ENCODE measurements at places on chromosomes 7 and 10. TPM values are rescaled to one million over a fixed set of nuclear protein-coding genes. Genes with fewer than 3 reads are reported as not detected.

DNA sequence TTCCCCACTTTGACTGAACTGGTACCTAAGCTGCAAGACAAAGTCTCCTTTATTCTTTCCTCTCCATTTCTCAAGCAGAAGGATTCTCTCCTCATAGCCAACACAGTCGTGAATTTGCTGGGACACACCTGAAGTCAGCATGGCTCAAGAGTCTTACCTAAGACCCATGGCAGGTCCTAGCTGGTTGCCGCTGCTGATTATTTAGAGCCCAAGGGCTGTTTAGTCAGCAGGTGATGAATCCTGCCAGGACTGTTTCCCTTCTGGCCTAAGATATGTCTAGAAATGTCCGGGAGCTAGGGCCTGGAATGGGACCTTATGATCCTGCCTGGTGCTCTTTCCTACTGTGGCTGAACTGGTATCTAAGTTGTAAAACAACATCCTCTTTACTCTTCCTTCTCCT is 82.8 kb downstream of the AHCYL2 start:
- no peak for ATAC-seq

DNA sequence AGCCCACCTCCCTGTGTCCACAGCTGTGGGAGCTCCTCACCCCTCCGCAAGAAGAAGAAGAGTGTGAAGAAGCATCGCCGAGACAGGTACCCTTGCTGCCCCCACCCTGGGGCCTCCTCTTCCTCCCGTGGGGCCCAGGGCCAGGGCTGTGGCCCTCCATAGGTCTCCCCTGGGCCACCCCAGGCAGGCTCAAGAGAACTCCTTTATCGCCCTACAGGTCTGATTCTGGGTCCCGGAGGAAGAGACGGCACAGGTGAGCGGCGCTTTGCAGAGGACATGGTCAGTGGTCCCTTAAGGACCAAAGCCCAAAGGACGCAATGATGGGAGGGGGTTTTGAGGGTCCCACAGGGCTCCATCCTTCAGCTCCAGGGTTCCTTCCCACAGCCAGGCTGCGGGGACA is 41.1 kb upstream of the HSPB1 start:
- ATAC-seq, result no peak

DNA sequence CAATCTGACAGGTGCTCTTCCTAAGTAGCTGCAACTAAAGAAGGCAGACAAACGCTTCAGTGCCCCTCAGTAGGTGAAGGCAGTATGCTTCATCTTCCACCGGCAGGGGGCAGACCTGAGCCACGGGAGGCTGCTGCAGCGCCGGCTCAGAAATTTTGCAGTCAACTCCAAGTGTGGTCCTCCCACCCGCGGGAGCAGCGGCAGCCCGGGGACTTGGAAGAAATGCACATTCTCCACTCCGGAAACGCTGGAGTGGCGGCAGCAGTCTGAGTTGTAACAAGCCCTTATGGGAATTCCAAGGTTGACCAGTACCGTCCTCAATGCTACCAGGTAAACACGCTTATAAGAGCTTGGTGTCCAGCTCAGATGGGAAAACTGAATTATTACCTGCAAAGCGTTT is 3.4 kb downstream of the IGFBP3 start:
- no peak for ATAC-seq

DNA sequence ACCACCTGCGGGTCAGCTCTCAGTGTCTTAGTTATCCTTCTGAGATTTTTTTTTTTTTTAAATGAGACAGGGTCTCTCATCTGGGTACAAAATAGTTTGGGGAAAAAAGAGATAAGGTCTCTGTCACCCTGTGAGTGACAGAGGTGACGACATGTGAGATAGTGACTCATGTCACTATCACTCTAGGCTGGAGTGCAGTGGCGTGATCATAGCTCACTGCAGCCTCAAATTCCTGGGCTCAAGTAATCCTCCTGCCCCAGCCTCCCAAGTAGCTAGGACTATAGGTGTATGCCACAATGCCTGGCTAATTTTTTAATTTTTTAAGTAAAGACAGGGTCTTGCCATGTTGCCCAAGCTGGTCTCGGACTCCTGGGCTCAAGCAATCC is 10.4 kb downstream of the BLVRA start:
- no peak for ATAC-seq

Gene PON1
- total RNA-seq, result 0.69 TPM
